IPS DF 19.7 (cell line): ENCODE measurements at places on chromosomes 6 and 20.
A peak's percentile ranks its signal among the peaks of the same experiment; 100 is the strongest.

DNA sequence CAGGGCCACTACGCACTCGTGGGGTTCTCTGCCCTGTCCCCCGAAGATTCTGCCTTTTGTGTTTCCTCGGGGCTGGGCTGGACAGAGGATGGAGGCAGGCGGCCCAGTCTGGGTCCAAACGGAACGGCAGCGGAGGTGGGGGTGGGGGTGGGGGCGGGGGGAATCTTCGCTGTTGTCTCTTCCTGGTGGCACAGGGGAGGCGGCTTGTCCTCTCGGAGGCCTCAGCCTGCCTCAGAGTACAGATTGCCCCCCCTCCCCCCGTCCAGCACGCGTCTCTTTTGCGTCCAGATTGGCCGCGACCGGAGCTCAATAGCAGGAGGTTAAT is 1.4 kb upstream of the INSM1 start:
- DNase-seq: no peak

GRCh38 chr20:63325554-63326313 is 32.7 kb downstream of the COL20A1 start:
- DNase-seq: no peak

DNA sequence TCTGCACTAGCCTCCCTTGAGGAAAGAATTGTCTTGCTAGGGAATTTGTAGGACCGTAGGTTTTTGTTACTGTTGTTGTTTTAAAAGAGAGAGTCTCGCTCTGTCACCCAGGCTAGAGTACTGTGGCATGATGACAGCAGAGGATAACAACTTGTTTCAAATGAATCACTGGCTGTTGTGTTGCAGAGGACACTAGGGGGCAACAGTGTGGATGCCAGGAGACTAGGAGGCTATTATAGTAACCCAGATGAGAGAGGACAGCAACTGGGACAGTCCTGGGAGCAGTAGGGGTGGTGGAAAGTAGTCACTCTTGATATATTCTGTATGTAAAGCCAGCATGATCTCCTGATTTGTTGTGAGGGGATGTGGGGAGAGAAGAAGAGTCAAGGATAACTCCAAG is 41.8 kb upstream of the LAMA4 start:
- DNase-seq: peak; percentile 30

- DNase-seq: no peak
These were observed 15.9 kb downstream of the GLYATL3 start for GRCh38 chr6:49515485-49516146.

GRCh38 chr20:61210862-61211261 is 41.2 kb upstream of the CDH4 start:
- no peak for DNase-seq

GRCh38 chr20:62953839-62954703 is 1.6 kb downstream of the SLC17A9 start:
- no peak for DNase-seq

DNA sequence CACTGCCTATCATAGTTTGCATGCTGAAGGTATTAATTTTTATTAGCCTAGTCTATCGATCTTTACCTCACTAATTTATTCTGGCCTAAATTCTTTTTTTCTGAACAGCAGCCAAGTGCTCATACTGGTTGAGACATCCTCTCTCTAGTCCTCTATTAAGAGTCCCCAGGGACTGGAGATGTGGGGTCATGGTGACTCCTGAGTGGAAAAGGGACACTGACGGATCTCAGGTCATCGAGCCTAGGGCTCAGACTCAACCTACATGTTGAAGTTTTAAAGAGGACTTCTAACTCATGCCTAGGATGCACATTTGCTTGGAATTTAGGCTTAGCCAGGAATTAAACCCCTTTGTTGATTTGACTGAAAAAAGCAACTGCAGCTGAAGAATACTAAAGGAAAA is 378.1 kb downstream of the BTBD9 start:
- DNase-seq: no peak

DNA sequence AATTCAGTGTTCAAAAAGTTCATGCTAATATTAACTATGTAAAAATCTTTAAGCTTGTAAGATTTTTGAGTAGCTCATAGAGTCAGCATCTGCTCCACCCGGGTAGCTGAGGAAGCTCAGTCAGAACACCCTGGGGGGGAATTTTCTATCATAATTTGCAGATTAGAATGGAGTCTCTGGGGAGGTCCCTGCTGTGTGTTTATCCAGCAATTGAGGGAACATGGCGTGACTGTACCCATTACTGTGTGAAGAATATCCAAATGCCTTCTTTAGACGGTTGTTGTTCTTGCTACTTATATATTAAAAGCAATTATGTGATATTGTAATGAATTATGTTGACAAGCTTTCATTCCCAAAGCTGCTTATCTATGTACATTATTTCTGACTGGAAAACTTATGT is 64.8 kb downstream of the AIG1 start:
- DNase-seq: no peak

DNA sequence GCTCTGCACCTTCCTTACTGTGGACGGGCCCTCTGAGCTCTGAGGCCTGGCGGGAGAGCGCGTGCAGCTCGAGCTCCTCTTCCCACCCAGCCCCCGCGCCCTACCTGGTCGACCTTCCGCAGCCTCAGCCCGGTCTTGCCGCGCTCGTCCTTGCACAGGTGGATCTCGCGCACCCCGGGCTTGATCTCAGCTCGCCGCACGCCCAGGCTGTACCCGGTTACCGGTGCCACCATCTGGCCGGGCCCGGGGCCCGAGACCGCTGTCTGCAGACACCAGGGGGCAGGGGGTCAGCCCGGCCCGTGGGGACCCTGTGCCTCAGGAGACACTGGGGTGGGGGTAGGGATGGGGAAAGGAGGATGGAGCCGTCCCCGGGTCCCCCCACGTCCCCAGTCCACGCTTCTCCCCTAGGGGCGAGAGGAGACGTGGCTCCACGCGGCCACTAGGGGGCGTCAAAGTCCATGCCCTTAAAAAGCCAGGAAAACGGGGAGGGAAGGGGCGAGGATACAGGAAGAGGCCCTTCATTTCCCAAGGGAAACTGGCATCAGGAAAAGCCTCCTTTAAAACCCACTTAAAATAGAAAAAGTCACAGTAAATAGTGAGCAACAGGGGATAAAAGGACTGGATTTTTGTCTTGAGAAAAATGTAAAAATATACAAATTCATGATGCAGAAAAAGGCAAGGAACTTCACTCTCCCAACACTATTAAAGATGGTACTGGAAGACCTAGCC is 15.5 kb downstream of the SDCBP2 start:
- no peak for DNase-seq

- DNase-seq: no peak
These were observed 223.1 kb downstream of the EYA2 start for GRCh38 chr20:47117773-47118172.

DNA sequence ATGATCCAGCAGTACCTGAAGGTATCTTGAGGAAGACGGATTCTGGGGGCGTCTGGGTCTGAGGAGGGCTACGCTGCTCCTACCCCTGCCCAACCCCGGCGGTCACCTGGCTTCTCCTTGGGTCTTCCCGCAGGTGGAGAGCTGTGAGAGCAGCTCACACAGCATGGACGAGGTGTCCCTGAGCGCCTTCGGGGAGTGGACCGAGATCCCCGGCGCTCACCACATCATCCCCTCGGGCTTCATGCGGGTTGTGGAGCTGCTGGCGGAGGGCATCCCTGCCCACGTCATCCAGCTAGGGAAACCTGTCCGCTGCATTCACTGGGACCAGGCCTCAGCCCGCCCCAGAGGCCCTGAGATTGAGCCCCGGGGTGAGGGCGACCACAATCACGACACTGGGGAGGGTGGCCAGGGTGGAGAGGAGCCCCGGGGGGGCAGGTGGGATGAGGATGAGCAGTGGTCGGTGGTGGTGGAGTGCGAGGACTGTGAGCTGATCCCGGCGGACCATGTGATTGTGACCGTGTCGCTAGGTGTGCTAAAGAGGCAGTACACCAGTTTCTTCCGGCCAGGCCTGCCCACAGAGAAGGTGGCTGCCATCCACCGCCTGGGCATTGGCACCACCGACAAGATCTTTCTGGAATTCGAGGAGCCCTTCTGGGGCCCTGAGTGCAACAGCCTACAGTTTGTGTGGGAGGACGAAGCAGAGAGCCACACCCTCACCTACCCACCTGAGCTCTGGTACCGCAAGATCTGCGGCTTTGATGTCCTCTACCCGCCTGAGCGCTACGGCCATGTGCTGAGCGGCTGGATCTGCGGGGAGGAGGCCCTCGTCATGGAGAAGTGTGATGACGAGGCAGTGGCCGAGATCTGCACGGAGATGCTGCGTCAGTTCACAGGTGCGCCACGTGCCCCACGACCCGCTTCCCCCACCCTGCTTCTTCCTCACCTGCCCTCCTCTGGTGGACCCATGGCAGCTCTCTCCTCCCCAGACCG is 166.9 kb upstream of the RNF24 start:
- no peak for DNase-seq

GRCh38 chr6:31075528-31075927 is 36.8 kb downstream of the C6orf15 start:
- no peak for DNase-seq

GRCh38 chr6:6685249-6686040 is 96.9 kb downstream of the LY86 start:
- DNase-seq: no peak
